ENCODE measurements at places on chromosomes 1 and 21.

DNA sequence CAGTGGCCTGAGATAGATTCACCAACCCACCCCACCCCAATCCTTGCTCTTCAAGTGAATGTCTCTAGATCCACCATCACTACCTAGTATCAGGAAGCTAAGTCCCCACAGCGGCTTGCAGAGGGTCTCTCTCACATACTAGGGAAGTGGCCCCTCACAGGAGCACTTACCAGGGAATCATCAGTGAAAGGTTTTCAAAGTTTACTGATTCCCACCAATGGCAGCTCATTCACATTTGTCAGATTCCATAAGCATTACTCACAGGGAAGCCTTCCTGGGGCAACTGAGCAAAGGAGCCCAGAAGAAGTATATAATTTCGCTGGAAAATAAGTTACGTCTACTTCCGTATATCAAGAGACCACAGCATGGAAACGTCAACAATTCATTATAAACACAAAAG, 120.8 kb downstream of the GREM2 start:
- no peak for DNase-seq
- H3K36me3 ChIP-seq = no peaks in the 10 kb centered on the region
- no peaks in the 10 kb centered on the region for H3K4me1 ChIP-seq

DNA sequence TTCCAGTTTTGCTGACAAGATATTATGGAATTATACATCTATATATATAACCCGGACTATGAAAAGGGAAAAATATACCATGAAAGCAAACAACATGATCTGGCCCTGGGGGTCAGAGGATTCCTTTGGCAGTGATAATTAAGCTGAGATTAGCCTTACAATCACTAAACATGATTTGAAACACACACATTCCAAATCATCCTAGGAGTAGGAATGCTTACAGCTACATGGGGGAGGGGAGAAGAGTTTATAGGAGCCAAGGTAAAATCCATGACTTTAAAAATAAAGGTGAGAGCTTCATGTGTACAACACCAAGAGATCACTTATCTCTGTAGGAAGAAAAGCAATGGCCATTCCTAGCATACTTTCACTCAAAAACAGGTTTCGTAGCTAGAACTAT, 57.6 kb downstream of the AKT3 start:
- H3K27ac ChIP-seq = no peak overlapping the region
- no peak for DNase-seq
- H3K36me3 ChIP-seq = no peaks in the 10 kb centered on the region

- no peaks in the 10 kb centered on the region for H3K36me3 ChIP-seq
- H3K27me3 ChIP-seq = no peaks in the 10 kb centered on the region
- peaks cover 86% of the 10 kb centered on the region for H3K4me1 ChIP-seq
- peak; percentile 56 for DNase-seq
- H3K4me3 ChIP-seq = no peak overlapping the region
These were observed 5.7 kb upstream of the TNFRSF8 start for GRCh38 chr1:12057382-12057781.

GRCh38 chr1:229033480-229033879, 237.4 kb upstream of the RAB4A start:
- peaks cover 3% of the 10 kb centered on the region for H3K27me3 ChIP-seq
- no peak overlapping the region for H3K4me3 ChIP-seq
- peaks cover 12% of the 10 kb centered on the region for H3K36me3 ChIP-seq
- H3K27ac ChIP-seq = no peak overlapping the region

- H3K27me3 ChIP-seq = no peaks in the 10 kb centered on the region
- no peak overlapping the region for H3K27ac ChIP-seq
- H3K4me3 ChIP-seq = no peak overlapping the region
- H3K4me1 ChIP-seq = peaks cover 2% of the 10 kb centered on the region
These were observed 39.0 kb downstream of the APP start for GRCh38 chr21:26131554-26131953.

DNA sequence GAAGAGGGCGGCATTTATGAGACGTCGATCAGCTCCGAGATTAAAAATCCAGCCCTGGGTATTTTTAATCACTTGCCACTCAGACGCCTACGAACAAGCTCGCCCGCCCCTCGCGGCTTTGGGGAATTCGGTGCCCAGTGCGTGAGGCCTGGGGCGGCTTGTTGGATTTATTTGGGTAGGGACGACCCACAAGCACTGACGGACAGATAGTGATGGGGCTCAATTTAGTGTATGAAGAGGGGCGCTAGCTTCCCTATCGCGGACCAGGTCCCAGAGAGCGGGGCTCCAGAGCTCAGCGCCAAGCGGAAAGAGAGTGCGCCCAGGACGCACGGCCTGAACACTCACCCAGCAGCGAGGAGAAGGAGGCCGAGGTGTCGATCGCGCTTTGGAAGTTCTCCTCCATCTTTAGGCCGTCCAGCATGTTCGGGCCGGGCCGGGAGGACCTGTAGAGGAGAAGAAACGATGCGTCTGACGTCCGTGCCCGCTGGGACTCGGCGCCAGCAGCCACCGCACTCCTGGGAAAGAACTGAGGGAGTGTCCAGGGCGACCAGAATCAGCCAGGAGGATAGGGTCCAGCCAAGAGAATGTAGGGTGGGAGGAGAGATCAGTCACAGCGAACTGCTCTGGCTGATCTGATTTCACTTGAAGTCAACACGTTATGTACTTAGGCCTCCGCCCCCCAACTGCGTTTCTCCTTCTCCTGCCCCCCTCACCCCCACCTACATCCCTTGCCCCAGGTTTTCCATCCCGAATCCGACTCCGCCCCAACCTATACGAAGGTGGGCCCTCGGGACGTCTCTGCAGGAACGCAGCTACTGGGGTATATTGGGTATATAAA, 1.2 kb downstream of the LMX1A start:
- H3K27me3 ChIP-seq = peaks cover 87% of the 10 kb centered on the region
- H3K36me3 ChIP-seq = no peaks in the 10 kb centered on the region
- no peak overlapping the region for H3K4me3 ChIP-seq
- H3K27ac ChIP-seq = peak overlapping the region; percentile 31
- DNase-seq = no peak
- H3K4me1 ChIP-seq = peaks cover 3% of the 10 kb centered on the region

DNA sequence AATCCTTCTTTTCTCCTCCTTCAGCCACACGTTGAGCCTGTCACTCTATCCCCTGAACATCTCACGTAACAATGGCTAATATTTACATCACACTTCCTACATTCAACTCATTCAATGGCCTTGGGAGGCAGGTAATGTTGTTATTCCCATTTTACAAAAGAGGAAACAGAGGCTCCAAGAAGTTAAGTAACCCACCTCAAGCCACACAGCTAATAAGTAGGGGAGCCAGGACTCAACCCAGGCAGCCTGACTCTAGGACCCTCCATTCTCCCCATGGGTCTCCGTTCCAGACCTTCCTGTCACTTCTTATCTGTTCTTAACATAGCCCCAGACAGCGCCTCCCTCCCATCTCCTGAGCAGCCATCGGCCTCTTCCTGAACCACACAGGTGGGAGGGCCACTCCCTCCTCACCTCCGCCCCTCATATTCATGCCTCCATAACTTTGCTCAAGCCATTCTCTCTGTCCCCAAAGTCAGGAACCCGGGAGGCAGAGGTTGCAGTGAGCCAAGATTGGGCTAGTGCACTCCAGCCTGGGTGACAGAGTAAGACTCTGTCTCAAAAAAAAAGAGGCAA, 2.2 kb downstream of the PADI4 start:
- no peak overlapping the region for H3K4me3 ChIP-seq
- H3K27ac ChIP-seq = no peak overlapping the region
- no peaks in the 10 kb centered on the region for H3K4me1 ChIP-seq

- no peak overlapping the region for H3K27ac ChIP-seq
- no peaks in the 10 kb centered on the region for H3K4me1 ChIP-seq
- peaks cover 15% of the 10 kb centered on the region for H3K27me3 ChIP-seq
- H3K36me3 ChIP-seq = no peaks in the 10 kb centered on the region
These were observed 31.7 kb upstream of the FNBP1L start for GRCh38 chr1:93416183-93416582.

DNA sequence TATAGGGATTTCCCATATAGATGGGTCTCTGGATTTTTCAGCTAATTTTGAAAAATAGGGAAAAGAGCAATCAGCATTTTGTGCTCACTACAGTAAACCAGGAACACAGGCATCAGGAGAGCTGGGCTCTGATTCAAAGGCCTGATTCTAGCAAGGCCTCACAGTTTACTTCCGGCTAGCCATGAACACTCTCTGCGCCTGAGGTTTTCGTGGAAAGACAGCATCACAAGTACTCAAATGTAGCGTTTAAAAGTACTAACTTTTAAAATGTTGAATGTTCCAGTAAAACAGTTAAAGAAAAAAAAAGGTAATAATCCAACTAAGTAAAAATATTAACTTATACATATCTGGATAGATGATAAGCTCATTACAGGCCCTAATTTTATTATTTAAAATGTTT, 120.6 kb downstream of the SLC45A1 start:
- no peaks in the 10 kb centered on the region for H3K36me3 ChIP-seq
- H3K27ac ChIP-seq = no peak overlapping the region
- H3K4me3 ChIP-seq = no peak overlapping the region

- no peak overlapping the region for H3K27ac ChIP-seq
- peaks cover 10% of the 10 kb centered on the region for H3K27me3 ChIP-seq
- H3K4me3 ChIP-seq = no peak overlapping the region
- H3K36me3 ChIP-seq = peaks cover 13% of the 10 kb centered on the region
These were observed 7.4 kb downstream of the EFNA4 start for GRCh38 chr1:155070721-155071569.

- peaks cover 2% of the 10 kb centered on the region for H3K27me3 ChIP-seq
- H3K4me3 ChIP-seq = peak overlapping the region; percentile 90
- H3K27ac ChIP-seq = peak overlapping the region; percentile 72
- peaks cover 32% of the 10 kb centered on the region for H3K4me1 ChIP-seq
These were observed 979 bp downstream of the PIGM start for GRCh38 chr1:160030657-160031364.

DNA sequence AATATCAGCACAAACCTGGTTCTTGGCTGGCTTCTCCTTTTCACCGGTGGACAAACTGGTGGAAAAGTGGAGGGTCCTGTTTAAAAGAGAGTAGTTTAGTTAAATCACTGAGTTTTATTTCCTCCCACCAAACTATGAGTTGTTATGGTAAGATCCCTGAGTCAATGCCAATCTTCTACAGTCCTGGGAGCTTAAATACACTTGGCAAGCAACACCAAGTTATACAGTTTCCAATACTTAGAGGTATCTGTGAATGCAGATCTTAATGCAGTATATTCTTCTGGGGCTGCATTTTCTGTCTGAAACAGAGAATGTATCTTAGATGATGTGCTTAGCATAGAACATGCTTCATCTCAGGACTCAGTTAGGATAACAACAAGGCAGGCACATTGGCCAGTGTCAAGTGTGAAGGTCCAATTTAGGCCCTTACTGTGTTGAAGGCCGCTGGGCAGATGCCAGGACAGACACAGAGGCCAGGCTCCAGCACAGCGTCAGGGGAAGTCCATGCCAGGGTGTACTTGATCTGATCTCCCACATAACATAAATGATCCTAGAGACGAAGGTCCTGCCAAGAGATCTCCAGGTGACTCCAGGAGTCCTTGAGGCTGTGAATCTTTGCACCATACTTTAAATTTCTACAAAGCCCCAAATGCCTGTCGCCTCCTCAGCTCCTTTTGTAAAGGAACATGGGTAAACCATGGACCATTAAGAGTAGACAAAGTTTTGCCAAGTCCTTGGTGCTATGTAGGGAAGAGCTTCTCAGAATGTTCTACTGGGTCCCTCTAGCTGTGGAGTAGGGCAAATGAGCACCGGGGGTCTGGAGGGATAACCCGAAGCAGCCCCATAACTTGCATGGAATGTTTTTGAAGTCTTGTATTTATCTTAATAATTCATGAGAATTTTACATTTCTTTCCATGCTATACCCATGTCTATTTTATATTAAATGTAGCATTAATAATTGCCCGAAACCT, 76.8 kb downstream of the KCNJ15 start:
- no peaks in the 10 kb centered on the region for H3K36me3 ChIP-seq
- H3K4me1 ChIP-seq = no peaks in the 10 kb centered on the region
- H3K4me3 ChIP-seq = no peak overlapping the region

DNA sequence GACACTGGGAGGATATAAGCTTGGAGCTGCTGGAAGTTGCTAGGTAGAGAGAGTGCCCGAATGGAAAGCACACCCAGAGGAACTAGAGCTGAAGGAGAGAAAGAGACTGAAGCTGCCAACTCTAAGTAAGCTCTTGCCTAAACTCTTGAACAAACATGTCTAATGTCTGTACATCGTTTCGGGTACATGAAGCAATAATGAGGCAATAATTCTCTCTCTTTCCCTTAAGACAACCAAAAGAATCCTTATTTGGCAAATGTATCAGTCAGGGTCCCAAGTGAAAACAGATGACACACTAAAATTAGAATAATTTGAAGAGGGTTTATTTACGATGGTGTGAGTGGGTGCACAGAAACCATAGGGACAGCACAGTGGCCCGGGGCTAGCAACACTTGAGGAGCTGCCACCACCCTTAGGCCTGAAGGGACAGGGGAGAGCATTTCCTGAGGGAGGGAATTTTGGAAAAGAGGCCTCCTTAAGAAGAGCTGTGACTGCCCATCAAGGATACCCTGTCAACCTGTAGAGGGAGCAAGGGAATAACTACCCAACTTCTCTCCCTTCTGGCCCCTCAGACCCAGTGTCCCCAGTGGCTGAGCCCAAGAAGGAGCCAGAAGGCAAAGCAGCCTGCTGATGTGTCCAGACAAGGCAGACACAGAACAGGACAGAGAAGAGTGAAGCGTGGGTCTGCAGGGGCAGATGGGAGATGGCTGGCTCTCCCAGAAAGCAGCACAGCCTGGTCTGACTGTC, 36.1 kb upstream of the KHDRBS1 start:
- peaks cover 2% of the 10 kb centered on the region for H3K36me3 ChIP-seq
- no peak overlapping the region for H3K4me3 ChIP-seq
- no peak overlapping the region for H3K27ac ChIP-seq
- H3K27me3 ChIP-seq = peaks cover 1% of the 10 kb centered on the region
- no peak for DNase-seq

- no peak overlapping the region for H3K4me3 ChIP-seq
- DNase-seq = no peak
- no peaks in the 10 kb centered on the region for H3K36me3 ChIP-seq
- peaks cover 5% of the 10 kb centered on the region for H3K4me1 ChIP-seq
These were observed 95.6 kb upstream of the JUN start for GRCh38 chr1:58879464-58879863.

- H3K4me3 ChIP-seq = no peak overlapping the region
- H3K27me3 ChIP-seq = peaks cover 31% of the 10 kb centered on the region
- H3K4me1 ChIP-seq = peaks cover 4% of the 10 kb centered on the region
- no peaks in the 10 kb centered on the region for H3K36me3 ChIP-seq
- no peak overlapping the region for H3K27ac ChIP-seq
These were observed 17.3 kb downstream of the RHBG start for GRCh38 chr1:156386134-156386901.

DNA sequence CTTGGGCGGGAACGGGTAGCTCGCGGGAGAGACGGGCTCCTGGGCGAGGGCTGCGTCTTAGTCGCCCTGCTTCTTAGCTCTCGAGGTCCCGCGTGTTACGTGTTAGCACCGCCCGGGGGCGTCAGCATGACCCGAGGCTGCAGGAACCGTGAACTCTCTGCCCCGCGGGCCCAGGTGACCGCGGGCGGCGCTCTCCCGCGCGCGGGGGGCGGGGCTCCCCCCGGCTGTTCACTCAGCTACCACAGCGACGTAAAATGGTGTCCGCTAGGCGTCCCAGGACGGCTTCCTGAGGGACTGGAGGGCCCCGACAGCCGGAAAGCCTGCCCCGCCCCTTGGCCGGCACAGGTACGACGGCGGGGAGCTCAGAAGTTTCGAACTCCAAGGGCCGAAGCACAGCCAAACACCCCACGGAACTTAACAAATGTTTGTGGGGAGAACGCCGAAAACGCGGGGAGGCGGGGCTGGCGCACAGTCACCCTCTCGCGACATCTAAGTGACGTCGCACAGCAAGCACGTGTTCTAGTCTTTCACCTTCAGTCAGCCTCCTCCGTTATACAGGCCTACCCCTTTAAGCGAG, 780 bp upstream of the RBM15 start:
- no peak overlapping the region for H3K27ac ChIP-seq
- no peak overlapping the region for H3K4me3 ChIP-seq
- H3K27me3 ChIP-seq = no peaks in the 10 kb centered on the region
- H3K36me3 ChIP-seq = peaks cover 42% of the 10 kb centered on the region
- DNase-seq = peak; percentile 97

Data from activated CD4-positive, alpha-beta memory T cell treated with anti-CD3 and anti-CD28 coated beads, Interleukin-2, amount 10 ng/mL, durations not matched to agents 7 days and 5 days (primary cell).